ENCODE measurements at places on chromosomes 6 and 20. TPM values are rescaled to one million over a fixed set of nuclear protein-coding genes. Genes with fewer than 3 reads are reported as not detected.

The C20orf141 gene
- polyA plus RNA-seq, result not detected

The SCUBE3 gene
- 0.82 TPM for polyA plus RNA-seq

The SF3B5 gene
- polyA plus RNA-seq, result 108 TPM

The GSTA2 gene
- not detected for polyA plus RNA-seq

- DNase-seq, result no peak
Observed at GRCh38 chr20:48422242-48422960, 405.4 kb downstream of the PREX1 start.

GRCh38 chr6:19719691-19720128, 117.5 kb upstream of the ID4 start:
- DNase-seq, result no peak

DNA sequence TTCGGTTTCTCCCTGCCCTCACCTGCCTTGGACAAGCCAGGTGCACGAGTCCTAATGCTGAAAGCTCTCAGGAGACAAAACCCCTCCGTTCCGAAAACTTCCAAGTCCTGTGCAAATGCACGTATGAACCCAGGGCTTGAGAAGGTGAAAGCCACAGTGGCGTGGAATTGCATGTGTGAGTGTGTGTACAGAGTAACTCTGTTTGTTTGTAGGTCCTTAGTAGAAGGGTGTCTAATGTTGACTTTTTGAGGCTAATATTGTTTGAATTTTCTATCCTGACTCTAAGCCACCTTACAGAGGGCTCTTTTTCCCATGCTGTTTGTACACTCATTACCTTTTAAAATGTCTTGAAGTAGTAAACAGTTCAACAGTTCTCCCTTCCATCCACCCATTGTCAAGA, 129.1 kb downstream of the FOXA2 start:
- no peak for DNase-seq

GRCh38 chr6:168708526-168708925, 267.5 kb downstream of the SMOC2 start:
- DNase-seq, result no peak

- no peak for DNase-seq
Observed at GRCh38 chr6:135189344-135189743, 8.2 kb downstream of the MYB start.

DNA sequence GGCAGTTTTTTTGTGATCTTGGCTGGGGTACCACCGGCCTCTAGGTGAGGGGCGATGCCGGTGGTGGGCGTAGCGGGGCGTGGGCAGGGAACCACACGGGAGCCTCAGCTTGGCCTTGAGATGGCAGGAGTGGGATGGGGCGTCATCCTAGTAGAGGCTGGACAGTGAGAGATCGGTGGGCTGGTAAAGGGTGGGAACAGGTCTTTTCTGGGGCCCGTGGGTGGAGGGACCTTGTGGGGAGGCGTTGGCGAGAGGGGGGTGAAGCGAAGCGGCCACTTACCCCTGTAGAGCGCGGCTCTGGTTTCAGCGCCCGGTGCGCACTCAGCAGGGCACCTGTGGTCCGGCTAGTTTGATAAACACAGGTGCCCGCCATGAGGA, 12.0 kb downstream of the ITPR3 start:
- DNase-seq, result no peak

DNA sequence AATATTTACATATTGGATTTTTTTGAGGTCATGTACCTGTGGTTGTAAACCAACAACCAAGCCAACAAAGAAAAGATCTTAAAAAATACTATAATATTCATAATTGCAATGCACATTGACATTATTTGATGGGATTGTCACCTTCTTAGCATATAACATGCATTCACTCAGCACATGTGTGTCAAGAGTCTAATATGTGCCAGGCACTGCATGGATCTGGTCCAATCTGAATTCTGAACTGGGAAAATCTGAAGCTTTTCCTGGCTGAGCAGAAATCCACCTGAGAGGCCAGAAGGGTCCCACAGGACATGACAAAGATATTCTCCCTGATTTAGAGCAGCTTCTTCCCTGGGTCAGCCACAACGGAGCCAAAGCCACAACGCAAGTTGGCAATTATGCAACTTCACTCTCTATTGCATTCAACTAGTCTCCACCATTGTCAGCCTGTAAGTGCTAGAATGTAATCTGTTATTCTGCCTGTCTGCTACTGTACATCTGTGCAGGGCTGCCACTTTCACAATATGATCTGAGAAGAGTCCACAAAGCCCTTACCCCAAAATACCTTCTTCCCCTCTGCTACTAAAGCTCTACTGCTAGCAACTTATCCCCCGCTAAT, 17.0 kb upstream of the DDO start:
- no peak for DNase-seq
